ENCODE measurements at places on chromosomes 6 and 20.

DNA sequence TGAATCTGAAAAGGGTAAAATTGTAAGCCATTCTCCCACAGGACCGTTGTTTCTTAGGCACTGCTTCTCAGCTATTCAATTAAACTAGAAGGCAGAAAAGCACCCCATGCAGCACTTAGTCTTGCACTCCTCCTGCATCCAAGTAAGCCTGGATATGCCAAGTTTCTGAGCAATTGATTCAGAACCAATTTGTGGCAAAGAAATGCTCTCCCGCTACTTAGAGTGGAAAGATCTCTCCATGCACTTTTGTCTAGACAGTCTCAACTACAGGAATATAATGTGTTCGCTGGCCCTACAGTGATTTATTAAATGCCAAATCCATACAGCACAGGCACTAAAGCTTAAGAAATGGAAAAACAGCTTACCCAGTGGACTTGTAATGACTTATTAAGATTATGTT, 338.5 kb downstream of the HACE1 start:
- no peak for DNase-seq

DNA sequence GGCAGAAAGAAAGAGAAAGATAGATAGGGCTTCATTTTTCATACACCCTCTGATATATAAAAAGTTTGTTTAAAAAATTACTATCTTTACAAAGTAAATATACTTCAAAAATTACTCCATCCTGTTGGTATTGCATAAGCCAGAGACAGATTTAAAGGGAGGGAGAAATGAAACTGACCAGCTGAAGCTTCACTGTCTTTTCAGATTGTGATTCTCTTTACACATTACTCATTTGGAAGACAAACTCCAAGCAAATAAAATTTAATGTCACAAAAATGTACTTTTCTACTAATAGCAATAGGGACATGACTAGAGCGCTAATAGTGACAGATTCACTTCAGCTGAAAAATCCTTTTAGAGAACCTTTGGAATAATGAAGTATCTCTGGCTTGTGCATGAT, 38.6 kb upstream of the MARCKS start:
- no peak for DNase-seq

- no peak for DNase-seq
Measured at GRCh38 chr20:10020937-10021336, 13.8 kb upstream of the ANKEF1 start.

DNA sequence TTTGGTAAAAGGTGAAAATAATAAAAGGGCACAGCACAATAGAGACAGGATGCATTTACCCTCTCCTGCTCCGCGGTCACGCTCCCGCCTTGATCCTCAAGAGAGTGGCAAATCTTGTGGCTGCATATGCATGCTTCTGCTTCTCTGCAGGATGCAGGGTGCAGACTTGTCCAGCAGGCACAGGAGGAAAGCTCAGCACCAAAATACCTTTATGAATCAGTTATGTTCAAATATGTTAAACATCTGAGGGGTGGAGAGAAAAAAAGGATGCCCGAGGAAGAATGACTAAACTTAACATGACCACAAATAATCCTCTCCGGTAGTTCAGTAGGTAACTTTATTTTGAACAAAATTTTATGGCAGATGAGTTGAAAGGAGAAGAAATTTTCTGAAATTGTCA, 366.1 kb upstream of the SOX4 start:
- no peak for DNase-seq

- DNase-seq, result no peak
Measured at GRCh38 chr20:62186887-62187866, 4.3 kb downstream of the MTG2 start.

DNA sequence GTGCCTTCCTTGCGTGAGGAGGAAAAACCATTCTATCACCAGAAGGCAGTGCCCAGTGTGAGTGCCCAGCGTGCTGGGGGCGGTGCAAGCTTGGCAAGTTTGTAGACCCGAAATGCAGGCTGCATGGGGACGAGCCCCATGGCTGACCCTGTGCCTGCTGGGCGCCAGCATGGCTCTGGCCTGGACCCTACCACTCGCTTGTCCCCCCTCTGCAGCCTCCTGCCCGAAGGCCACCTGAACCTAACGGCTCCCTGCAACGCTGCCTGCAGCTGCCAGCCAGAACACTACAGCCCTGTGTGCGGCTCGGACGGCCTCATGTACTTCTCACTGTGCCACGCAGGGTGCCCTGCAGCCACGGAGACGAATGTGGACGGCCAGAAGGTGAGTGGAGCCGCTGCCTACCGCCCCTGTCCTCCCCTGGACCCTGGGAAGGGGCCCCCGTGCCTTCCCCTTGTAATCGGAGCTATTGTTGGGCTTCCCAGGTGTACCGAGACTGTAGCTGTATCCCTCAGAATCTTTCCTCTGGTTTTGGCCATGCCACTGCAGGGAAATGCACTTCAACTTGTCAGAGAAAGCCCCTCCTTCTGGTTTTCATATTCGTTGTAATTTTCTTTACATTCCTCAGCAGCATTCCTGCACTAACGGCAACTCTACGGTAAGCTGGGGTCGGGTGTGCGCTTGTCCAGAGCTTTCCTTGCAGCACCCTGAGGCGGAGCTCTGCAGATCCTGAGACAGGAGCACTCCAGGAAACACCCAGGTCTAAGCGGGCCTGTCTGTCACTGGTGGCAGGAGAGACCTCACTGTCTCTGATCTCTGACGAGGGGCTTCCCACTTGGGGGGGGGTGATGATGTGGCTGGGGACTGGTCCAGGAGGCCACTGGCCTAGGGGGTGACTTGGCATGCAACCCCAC, 25.5 kb downstream of the SLCO4A1 start:
- no peak for DNase-seq

DNA sequence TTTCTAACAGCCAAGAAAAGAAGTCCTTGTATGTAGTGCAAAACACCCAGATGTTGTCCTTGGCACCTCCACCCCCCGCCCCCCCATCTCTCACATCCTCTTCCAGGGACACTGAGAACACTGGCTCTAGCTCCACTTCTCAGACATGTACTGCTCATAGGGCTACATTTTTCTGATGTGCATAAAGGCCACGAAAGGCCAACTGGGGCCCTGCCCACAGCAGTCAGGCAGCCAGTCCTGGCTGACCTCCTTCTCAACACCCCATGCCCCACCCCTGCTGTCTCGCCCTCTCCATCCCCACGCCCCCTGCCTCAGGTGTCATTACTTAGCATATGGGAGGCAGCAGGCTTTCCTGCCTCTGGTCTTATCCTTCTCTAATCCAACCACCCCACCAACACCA, 11.3 kb downstream of the GABRR1 start:
- no peak for DNase-seq

DNA sequence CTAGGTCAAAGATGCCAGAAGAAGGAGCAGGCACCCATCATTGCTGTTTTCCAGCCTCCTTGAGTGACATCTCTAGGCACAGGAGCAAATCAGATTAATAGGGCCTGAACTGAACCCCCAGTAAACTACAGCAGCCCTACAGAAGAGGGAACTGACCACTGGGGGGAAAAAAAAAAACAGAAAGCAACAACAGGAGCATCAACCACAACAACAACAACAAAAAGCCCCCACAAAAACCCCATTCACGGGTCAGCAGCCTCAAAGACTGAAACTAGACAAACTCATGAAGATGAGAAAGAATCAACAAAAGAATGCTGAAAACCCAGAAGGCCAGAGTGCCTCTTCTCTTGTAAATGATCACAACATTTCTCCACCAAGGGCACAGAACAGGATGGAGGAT, 537.4 kb upstream of the BTBD3 start:
- DNase-seq, result no peak

DNA sequence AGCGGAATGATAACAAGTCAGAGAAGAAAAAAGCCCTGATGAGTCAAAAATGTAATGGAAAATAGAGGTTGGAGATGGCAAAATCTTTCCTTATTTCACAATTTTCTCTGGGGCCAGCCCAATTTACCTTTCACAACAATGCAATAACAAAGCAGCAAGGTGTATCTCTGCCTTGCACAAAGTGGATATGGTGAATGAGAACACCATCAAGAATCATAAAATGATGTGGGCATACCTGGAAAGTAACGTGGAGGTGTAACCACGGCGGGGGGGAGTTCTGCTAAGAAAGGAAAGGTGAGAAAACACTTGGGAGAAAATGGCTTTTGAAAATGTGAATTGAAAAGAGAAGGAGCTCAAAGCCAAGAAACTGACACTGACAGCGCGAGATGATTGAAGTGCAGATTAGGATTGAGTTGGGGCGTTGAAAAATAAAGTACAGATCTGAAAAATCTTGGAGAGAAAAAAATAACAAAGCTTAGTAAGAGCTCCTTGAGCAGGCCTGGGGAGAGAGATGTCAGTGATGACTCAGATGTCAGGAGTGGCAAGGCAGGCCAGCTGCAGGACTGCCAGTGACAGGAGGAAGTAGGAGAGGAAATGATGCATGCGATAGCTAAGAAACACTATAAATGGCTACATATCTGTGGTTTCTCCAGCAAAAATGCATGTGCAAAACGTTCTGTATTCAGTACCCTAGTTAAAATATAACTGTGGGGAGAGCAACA, 26.2 kb downstream of the ARHGAP18 start:
- DNase-seq, result peak; percentile 52

- DNase-seq, result no peak
Measured at GRCh38 chr6:64037427-64037826, 401.8 kb downstream of the PHF3 start.

GRCh38 chr20:14861028-14861699, 523.8 kb upstream of the FLRT3 start:
- DNase-seq, result no peak

DNA sequence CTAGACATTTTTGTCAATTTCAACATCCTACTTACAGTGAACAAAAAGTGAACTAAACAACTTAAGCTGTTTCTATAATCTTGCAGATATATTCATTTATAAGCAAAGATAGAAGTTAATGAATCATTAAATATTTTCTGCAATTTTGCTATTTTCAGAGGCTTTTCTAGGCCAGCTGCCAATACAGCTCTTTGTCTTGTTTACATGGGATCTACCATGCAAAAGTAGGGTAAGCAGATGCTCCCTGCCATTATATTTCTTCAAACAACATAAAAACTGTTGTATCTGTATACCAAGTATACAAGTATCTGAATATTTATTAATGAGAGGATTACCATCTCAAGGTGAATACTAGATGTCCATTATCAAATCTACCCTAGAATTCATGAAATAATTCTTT, 15.4 kb downstream of the PNISR start:
- DNase-seq, result no peak

GRCh38 chr6:166400181-166400580, 17.4 kb upstream of the MPC1 start:
- DNase-seq, result no peak

- no peak for DNase-seq
Measured at GRCh38 chr6:116840091-116840490, 11.2 kb upstream of the GPRC6A start.

DNA sequence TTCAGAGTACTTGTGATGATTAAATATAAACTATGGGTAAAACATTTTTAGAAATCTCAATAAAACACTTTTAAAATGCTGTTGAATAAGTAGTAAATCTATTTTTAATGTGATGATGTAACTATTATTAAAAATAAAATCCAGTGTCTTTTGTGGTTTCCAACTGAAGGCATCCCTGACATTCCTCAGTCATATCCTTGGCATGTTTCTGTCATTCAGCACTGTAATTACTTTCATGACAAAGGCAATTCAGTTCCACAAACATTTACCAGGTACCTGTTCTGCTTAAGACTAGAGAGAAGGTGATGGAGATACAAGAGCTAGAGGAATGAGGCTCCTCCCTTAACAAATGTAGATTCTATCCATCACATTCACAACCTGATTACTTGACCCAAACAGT, 518.7 kb upstream of the MAP3K7 start:
- DNase-seq, result no peak

- DNase-seq, result no peak
Measured at GRCh38 chr6:28142446-28142845, 763 bp downstream of the ZKSCAN8 start.

DNA sequence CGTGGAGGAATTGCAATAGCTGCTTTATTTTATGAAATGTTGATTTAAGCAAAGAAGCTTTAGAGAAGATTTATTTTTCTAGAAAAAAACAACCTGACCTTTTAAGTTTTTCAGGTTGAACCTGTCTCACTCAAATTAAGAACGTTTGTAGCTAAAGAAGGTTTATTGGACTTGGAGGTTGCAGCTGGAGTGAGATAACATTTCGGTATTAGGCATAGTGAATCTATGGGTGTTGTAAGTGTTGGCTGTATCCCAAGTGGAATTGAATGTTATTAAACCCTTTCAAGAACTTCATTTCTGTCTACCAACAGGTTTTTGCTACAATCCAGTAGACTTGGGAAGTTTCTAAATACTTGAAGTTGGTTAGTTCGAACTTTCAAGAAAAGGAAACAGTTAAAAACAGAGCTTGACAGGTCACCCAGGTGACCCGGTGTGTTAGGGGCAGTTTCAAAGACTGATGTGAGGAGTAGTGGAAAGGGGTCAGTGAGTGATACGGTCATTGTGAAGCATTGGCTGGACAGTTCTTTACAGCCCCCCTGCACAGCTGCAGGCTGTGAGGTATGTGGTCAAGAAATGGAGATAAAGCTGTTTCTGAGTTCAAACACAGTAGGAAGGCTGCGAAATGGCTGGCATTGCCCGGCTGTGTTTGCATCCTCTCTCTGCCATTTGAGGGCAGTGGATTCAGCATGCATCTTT, 2.4 kb upstream of the TBCC start:
- peak; percentile 37 for DNase-seq

- DNase-seq, result peak; percentile 27
Measured at GRCh38 chr20:7980332-7981046, 39.1 kb downstream of the TMX4 start.

GRCh38 chr6:169190144-169190584, 63.5 kb downstream of the THBS2 start:
- DNase-seq, result peak; percentile 60

- peak; percentile 97 for DNase-seq
Measured at GRCh38 chr6:111483736-111484632, 966 bp upstream of the REV3L start.

- no peak for DNase-seq
Measured at GRCh38 chr20:6993511-6993910, 226.0 kb downstream of the BMP2 start.

- no peak for DNase-seq
Measured at GRCh38 chr20:35561671-35562070, 19.8 kb downstream of the ERGIC3 start.

GRCh38 chr6:4372866-4373265, 237.5 kb upstream of the ECI2 start:
- no peak for DNase-seq

GRCh38 chr20:54207053-54207742, 689 bp upstream of the PFDN4 start:
- no peak for DNase-seq

GRCh38 chr20:58839991-58840747, 10.5 kb downstream of the GNAS-AS1 start:
- DNase-seq, result no peak

DNA sequence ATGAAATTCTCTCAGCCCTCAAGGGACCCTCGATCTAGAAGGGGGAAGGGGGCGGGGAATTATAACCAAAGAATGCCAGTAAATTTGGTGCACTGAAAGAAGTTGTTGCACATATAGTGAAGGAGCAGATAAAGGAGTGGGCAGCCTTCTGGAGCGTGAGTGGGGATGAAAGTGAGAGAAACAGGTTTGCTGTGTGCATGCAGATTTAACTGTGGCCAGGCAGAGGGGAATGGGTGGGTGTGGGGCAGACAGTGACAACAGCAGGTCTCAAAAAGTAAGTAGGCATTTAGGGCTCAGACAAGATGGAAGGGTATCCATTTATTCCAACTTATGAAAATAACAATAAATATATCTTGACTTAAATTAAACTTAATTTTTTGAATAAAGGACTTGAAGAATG, 149.1 kb downstream of the KCNQ5 start:
- DNase-seq, result no peak
